NCI-H345 (cell line): ENCODE measurements at places on chromosomes 4 and X.

DNA sequence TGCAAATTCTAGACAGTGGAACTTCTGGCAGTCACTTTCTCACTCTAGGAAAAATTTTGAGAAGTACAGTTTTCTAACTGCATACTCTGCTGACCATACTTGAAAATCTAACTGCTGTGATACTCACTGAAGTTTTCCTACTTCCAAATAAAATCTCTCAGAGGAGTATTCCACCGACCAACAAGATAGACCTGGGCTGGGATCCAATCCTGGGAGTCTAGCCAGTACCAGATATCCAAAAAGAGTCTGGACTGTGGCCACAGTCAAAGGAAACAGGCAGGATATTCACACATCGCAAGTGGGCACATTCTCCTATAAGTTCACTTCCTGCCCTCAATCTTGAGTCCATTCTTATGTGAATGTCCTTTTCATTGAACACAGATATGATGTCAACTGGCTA lies 1138.7 kb upstream of the PCDH7 start:
- DNase-seq = no peak

- no peak for DNase-seq
Observed at GRCh38 chr4:138707746-138708677, 307.6 kb upstream of the NOCT start.

GRCh38 chr4:168879188-168879587 lies 130.9 kb downstream of the CBR4 start:
- DNase-seq = no peak

DNA sequence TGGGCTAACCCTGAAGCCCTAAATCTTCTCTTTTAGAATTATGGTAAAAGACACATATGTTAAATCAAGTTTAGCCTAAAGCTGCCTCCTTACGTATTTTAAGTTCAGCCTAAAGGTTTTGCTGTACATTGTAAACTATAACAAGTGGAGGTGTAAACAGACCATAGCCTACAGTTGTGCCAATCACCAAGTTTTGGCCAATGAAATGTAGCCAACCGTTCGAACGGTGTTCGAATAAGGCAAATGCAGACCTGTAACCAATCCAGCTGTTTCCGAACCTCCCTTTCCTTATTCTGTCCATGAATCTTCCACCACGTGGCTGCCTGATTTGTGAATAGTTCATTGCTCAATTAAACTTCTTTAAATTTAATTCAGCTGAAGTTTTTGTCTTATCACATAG lies 52.1 kb upstream of the TBC1D9 start:
- no peak for DNase-seq

GRCh38 chr4:142815834-142816233 lies 30.3 kb downstream of the INPP4B start:
- DNase-seq = no peak

DNA sequence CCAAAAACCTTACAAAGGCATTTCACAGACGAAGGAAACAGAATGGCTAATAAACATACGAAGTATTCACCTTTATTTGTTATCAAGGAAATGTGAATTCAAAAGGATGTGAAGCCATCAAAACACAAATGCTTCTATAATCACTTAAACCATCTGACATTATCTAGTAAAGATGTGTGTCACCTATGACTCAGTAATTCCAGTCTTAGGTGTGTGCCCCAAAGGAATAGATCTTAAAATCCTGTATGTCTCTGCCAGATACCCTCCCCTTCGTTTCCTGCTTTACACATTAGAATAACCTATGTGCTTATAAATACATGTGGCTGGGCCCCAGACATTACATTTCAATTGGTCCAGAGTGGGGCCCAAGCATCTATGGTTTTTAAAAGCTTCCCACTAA lies 41.8 kb upstream of the CEP135 start:
- DNase-seq = no peak

GRCh38 chr4:176339936-176340761 lies 20.4 kb downstream of the SPCS3 start:
- no peak for DNase-seq

GRCh38 chrX:40418146-40418812 lies 162.5 kb upstream of the ATP6AP2 start:
- DNase-seq = no peak

GRCh38 chr4:180809439-180809838 lies 1433.8 kb upstream of the TENM3 start:
- no peak for DNase-seq

DNA sequence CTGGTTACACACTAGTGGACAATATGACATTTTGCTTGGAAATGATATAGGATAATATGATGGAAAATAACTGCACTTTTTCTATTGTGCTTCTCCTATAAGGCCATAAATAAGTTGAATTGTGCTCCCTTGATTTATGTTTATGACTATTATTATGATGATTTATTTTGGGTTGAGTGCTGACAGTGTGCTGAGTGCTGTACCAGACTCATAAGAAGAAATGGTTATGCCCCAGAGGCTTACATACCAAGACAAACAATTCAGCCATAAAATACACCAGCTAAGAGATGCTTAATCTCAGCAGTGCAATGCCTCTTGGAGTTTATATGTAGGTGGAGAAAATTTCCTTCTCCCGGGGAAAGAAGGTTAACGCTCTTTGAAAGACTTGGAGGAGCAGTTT lies 199.8 kb upstream of the NOCT start:
- DNase-seq = no peak

GRCh38 chrX:11944501-11944900 lies 186.5 kb downstream of the MSL3 start:
- peak; percentile 21 for DNase-seq

GRCh38 chr4:170089274-170089667 lies 485 bp downstream of the AADAT start:
- DNase-seq = peak; percentile 48

GRCh38 chrX:150366951-150367545 lies 3.9 kb downstream of the MAMLD1 start:
- DNase-seq = no peak

DNA sequence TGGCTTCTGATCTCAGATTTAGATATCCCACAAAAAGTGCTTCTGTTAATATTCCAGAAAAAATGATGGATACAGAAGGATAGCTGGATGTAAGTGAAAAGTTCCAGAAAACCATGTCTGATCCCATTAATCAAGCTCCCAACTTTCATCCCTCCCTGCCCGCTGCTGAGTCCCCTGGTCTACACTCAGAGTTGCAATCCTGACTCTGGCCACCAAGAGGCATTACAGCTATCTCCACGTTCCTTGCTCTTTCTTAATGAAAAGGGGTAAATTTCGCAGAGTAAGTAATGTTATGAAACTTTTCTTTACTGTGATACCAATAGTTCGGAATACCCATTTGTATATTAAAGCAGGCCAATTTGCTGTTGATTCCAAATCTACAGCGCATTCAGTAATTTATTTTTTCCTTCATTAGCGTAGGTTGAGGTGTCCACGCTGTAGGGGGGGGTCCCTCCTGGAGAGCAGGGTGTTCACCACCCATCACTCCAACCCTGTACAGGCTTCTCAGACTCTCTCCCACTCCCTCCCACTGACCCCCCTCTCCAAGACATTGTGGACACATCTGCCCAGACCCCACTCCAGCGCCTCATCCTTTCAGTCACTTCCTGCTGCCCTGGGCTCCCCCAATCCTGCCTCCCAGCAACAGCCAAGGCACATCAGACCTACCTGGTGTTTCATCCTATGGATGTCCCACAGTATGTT lies 55.1 kb downstream of the RAB40A start:
- peak; percentile 49 for DNase-seq

DNA sequence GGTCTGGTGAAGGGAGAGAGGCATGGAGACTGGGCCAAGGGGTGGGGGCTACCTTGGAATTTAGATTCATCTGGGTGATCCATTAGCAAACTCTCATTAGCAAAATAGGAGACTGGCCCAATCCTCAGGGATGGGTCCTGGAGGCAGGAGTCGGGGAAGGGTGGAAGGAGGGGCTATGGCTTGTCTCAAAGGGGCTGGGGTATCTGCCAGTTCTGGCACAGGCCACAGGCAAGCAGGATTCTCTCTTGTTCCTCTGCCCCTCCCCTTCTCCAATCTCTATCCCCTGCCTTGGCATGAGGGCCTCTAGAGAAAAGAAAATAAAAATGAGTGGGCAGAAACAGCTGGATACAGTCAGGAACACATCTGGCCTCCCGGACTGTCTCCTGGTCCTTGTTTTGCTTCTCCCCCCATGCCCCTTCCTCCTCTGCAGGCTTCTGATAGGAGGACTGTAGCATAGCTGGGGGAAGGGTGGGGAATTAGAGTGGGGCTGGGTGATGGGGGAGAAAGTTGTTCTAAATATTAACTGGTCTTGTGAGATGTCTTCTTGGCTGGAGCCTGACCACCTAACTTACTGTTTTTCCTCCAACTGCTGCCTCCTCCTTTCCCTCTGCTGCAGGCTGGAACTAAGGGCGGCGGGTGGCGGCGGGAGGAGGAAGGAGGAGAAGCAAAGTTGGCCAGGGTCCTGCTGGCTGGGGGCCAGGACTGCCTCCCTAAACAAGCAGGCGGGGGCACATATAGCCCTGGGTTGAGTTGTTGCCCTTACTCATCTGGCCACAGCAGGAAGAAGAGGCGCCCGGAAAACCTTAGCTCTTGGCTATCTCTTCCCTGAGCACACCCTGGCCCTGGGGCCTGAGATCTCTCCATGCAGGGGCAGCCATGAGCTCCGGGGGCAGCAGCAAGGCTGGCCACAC lies 53.3 kb upstream of the LAS1L start:
- no peak for DNase-seq

GRCh38 chr4:158238575-158238974 lies 28.3 kb downstream of the TMEM144 start:
- no peak for DNase-seq

- no peak for DNase-seq
Observed at GRCh38 chr4:5730993-5731990, 20.3 kb downstream of the EVC start.

GRCh38 chr4:53706422-53707032 lies 115.2 kb upstream of the LNX1 start:
- peak; percentile 30 for DNase-seq

- DNase-seq = no peak
Observed at GRCh38 chr4:108264693-108265092, 96.0 kb upstream of the LEF1 start.

DNA sequence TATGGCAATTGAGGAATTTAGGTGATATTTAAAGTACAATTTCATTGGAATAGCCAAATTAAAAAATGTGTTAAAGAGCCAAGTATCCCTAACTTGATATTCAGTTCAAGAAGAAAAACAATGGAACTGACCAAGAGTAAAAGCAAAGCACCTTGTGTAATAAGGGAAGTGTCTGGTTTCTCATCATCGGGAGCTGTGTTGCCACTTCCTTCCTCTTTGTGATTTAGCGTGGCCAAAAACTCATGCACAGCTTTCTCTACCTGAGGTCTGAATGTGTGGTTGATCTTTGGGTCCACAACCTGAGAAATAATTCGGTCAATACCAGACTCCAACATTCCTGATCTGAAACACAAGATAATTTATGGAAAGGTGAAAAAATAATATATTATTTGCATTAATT lies 12.4 kb downstream of the BOD1L1 start:
- no peak for DNase-seq

GRCh38 chr4:153527690-153528089 lies 61.5 kb downstream of the TMEM131L start:
- no peak for DNase-seq

DNA sequence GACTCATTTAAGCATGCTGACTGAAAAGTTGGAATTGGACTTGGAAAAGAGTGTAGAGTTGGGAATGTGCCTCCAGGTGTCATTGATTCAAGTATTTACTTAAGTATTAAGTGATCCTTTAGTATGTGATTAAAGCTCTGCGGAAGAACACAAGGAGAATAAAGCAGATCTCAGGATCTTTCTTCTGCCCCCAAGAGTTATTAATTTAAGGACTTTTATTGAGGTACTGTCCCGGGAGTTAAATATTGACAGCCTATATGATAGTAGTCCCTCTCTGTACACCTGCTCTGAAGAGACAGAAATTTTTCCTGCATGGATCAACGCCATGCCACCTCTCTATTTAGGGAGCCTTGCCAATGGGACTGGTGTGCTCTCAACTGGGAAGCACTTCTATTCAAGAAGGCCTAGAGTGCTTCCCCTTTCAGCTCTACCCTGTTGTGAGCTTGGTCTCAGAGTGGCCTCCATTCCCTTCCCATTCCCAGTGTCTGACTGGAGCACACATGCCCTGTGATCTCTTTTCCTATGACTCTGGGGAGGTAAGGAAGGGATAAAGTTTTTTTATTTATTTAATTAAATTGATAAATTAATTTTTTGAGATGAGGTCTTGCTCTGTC lies 75.9 kb downstream of the SHISA3 start:
- no peak for DNase-seq

DNA sequence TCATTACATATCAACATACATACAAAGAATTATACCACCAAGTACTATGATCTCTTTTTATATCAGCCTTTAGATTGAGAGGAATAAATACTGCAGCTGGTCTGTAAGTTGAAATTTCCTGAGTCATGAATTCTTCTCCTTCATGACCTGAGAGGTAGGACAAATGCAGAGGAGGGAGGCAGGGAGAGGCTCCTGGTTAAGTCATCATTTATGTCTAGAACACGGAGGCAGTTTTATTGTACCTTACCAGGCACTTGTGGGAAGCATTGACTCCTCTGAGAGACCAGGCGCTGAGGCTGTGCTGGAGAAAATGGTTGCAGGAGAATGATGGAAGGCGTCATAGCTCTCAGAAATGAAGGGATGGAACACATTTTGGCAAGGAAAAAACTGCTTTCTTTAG lies 12.5 kb upstream of the CASK start:
- DNase-seq = no peak

- DNase-seq = no peak
Observed at GRCh38 chrX:111830571-111830970, 45.4 kb upstream of the TRPC5OS start.

DNA sequence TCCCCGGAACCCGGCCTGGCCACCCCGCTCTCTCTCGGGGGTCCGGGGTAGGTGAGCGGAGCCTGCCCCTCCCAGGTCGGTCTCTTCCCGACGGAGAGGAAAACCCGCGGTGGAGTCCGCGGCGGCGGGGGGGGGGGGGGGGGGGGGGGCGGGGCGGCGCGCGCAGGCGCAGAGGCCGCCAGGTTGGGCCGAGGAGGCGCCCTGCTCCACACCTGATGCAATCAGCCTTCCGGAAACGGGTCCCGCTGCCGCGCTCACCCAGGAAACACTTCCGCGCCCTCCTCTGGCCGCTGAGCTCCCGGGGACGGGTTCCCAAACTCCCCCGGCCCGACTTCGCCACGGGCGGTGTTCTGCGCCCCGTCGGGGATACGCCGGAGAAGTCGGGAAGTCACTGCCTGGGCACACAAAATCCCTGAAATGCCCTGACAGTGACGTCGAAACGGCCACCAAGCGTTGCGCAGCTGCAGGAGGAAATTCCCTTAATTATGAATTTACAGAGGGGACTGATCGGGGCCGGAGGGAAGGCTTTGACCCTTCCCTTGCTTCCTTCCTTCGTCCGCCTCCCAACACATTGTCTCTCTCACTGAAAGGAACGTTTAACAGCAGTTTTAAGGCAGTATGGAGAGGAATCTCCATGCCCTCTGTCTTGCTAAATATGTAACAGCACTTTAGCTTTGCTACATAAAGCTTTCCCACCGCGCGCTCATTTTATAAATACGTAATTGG lies 2.1 kb upstream of the APBB2 start:
- DNase-seq = peak; percentile 85
